ENCODE measurements at places on chromosomes 1 and 21.
A peak's percentile ranks its signal among the peaks of the same experiment; 100 is the strongest.

DNA sequence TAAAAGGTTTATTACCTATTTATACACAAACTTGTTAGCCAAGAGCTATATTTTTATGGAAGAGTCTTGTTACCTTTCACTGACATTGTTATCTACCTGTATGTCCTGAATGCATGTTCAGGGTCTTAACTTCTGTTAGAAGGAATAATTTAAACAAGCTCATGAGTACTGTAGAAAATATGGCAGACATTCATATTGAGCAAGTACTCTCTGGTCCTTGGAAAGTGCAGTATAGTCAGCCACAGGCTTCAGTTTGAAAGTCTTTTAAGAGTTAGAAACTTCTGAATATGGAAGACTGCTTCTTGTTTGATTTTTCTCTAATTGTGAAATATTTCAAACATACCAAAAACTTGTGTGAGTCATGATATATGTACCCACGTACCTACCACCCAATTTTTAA is 16.6 kb downstream of the DIP2A start:
- DNase-seq = no peak

- no peak for DNase-seq
Measured at GRCh38 chr1:90753556-90753955, 36.5 kb upstream of the BARHL2 start.

GRCh38 chr1:206058927-206059292 is 5.9 kb downstream of the RHEX start:
- DNase-seq = no peak

- no peak for DNase-seq
Measured at GRCh38 chr1:54364582-54364981, 41.6 kb downstream of the SSBP3 start.

GRCh38 chr1:40004857-40005256 is 35.7 kb upstream of the CAP1 start:
- DNase-seq = no peak

GRCh38 chr1:167362638-167363037 is 142.0 kb downstream of the POU2F1 start:
- no peak for DNase-seq

GRCh38 chr1:191125950-191126349 is 648.3 kb upstream of the BRINP3 start:
- no peak for DNase-seq

GRCh38 chr1:176178316-176178715 is 28.8 kb downstream of the COP1 start:
- no peak for DNase-seq

- no peak for DNase-seq
Measured at GRCh38 chr1:187985897-187986654, 1157.3 kb downstream of the PLA2G4A start.

DNA sequence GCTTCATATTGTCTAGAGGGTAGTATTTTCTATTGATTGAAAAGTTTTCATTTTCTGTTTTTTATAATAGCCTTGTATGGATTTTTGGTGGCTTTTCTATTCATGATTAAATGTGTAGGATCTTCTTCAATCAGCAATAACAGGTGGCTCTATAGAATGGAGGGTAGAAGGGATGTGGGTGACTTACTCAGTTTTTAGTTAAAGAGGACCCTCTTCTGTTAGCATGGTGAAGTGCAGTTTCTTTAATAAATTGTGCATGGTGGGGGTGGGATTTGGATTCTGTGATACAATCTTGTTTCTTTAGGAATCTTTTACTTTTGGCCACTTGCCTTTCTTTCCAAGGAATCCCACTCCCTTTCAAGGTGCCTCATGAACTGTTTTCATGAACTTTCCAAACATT is 64.7 kb downstream of the SLC35A3 start:
- no peak for DNase-seq

DNA sequence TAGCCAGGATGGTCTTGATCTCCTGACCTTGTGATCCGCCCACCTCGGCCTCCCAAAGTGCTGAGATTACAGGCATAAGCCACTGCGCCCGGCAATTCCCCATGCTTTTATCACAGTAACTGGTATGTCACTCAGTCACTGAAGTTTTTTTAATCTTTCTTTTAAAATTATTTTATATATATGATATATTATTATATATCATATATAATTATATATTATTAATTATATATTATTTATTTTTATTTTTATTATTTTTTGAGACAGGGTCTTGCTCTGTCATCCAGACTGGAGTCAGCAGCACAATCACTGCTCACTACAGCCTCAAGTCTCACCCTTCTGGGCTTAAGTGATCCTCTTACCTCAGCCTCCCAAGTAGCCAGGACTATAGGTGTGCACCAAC is 18.3 kb downstream of the RC3H1 start:
- DNase-seq = no peak

DNA sequence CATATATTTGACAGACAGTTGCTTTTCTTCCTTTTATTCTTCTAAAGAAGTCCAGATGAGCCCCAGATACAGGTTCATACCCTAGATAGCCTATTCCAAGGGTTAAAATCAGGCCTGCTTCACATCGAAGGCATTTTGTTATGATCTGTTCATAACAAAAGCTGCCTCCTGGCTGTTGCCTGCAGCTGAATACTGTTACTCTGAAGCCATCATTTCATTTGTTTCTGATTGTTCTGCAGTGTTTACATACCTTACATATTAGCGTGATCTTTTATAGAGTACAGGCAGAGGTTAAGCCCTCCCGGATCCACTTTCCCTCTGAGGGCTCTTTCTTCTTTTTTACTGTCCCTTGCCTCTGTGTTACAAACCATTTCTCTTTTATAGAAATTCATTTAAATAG is 219.0 kb upstream of the HOOK1 start:
- no peak for DNase-seq

- no peak for DNase-seq
Measured at GRCh38 chr1:233281711-233282581, 13.6 kb downstream of the PCNX2 start.

DNA sequence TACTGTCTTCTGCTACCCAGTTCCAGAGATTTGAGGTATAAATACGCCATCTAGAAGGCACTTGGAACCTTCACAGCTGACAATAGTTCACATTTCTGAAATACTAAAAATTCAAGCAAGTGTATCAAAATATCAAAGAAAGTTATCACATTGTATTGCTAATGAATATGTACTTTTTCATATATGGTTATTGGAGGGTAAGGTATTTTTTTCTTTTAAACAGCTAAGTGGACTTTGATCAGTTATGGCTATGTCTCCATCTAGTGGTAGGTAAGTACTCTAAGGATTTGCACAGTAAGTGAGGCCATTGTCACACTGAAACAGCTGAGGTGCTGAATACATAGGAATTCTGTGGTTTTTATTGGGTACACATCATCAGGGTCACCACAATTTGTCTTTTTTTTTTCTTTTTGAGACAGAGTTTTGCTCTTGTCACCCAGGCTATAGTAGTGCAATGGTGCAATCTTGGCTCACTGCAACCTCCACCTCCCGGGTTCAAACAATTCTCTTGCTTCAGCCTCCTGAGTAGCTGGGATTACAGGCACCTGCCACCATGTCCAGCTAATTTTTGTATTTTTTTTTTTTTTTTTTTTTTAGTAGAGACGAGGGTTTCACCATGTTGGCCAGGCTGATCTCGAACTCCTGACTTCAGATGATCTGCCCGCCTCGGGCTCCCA is 49.1 kb upstream of the CR2 start:
- peak; percentile 28 for DNase-seq

DNA sequence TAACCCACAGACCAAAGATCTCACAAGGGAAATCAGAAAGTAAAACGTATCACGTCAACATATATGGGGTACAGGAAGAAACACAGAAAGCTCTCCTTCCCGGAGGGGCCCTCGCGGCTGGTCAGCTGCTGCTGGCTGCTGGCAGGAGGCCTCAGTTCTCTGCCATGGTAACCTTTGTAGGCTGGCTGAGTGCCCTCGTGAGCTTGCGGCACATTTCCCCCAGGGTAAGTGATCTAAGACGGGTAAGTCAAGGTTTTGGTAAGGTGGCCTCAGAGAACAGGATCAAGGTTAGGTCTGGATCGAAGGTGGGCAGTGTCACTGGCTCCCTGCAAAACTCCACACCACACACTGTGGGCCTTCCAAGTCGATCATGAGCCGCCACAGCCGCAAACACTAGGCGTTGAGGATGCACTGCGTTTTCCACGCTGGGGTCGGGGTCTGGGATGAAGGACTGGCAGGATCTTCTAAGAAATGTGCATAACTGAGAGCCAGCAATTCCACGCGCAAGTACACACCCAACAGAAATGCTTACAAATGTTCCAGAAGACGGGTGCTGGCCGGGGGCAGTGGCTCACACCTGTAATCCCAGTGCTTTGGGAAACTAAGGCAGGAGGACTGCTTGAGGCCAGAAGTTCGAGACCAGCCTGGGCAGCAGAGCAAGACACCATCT is 33.9 kb downstream of the WDR4 start:
- no peak for DNase-seq

Measured in right kidney (tissue), 9 donors.